ENCODE measurements at places on chromosomes 1 and 21. TPM values are rescaled to one million over a fixed set of nuclear protein-coding genes. Genes with fewer than 3 reads are reported as not detected.
A peak's percentile ranks its signal among the peaks of the same experiment; 100 is the strongest.

DNA sequence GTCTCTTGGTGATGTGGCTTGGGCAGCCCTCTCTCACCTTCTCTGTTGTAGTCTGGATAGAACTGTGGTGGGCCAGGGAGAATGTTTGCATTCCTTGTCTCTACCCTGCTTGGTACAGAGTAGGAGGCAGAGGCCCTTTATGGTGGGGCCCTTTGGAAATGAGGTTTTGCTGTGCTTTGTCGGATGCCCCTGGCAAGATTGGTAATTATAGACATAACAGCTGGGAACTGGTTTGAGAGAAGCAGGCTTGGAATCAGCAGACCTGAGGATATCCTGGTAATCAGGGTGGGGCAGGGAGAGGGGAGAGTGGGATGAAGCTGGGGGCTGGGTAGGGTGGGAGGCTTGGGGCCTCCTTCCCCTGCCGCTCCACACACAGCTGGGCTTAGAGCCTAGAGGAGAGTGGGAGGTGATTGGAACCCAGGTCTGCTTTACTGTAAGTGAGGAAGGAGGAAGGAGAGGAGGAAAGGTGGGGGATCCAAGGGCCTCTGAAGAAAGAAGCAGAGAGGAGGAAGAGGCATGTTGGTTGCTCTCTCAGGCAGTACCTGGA is 5.0 kb downstream of the VANGL2 start:
- peaks cover 2% of the 10 kb centered on the region for H3K4me1 ChIP-seq
- peaks cover 28% of the 10 kb centered on the region for H3K27me3 ChIP-seq
- H3K27ac ChIP-seq: no peak overlapping the region
- no peak overlapping the region for H3K4me3 ChIP-seq
- DNase-seq: no peak

ADCY10 gene
- total RNA-seq: 0.13 TPM

GRCh38 chr1:183021405-183022201 is 1.6 kb upstream of the LAMC1 start:
- H3K27me3 ChIP-seq: peaks cover 60% of the 10 kb centered on the region
- peak overlapping the region; percentile 2 for H3K4me3 ChIP-seq
- DNase-seq: no peak
- no peak overlapping the region for H3K27ac ChIP-seq

CD84 gene
- 23.3 TPM for total RNA-seq

GRCh38 chr1:1021010-1021919 is 1.3 kb downstream of the AGRN start:
- H3K4me3 ChIP-seq: peak overlapping the region; percentile 46
- H3K27me3 ChIP-seq: peaks cover 16% of the 10 kb centered on the region
- DNase-seq: no peak
- H3K27ac ChIP-seq: no peak overlapping the region
- H3K36me3 ChIP-seq: peaks cover 16% of the 10 kb centered on the region
- H3K4me1 ChIP-seq: peaks cover 30% of the 10 kb centered on the region

DNA sequence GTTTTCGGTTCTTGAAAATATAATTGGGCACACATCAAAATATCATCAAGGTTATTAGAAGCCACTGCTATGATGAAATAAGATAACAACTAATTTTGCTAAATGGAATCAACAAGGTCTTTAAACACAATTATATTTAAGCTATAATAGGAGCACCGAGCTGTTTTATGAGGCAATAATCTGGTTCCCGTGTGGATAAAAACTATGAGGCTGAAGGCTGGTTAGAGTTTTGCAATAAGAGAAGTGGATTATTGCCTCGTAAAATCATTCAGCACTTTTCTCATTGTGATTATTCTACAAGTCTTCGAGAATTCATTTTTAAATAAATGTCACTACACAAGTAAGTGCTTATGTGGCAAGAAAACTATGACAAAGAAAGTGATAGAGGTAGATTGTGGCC is 975.7 kb upstream of the ADGRL2 start:
- H3K27ac ChIP-seq: no peak overlapping the region
- no peak overlapping the region for H3K4me3 ChIP-seq
- no peaks in the 10 kb centered on the region for H3K36me3 ChIP-seq
- no peaks in the 10 kb centered on the region for H3K4me1 ChIP-seq

ATAD3C gene
- 1.4 TPM for total RNA-seq

ZNF648 gene
- total RNA-seq: not detected

DNA sequence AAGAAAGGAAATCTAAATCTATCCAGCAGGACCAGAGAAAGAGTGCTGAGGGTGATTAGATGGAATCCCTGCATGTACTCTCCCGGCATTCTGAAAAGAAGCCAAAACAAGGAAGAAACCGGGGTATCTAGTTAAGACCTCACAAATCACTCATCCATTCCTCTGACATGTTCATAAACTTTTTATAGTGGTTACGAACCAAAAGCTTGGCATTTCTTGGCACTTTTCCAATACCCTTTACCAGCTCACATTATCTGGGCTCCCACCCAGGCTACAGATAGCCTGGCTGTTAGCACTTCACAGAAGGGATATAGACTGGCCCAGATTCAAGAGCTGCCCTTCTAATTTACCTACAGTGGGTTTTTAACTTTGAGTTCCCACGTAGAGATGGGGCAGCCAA is 1.8 kb upstream of the C1orf74 start:
- DNase-seq: no peak
- H3K27me3 ChIP-seq: no peaks in the 10 kb centered on the region
- H3K4me1 ChIP-seq: peaks cover 64% of the 10 kb centered on the region
- H3K4me3 ChIP-seq: no peak overlapping the region

GRCh38 chr1:77057994-77058585 is 161.1 kb downstream of the PIGK start:
- no peaks in the 10 kb centered on the region for H3K4me1 ChIP-seq
- no peak overlapping the region for H3K4me3 ChIP-seq
- no peak for DNase-seq
- H3K27ac ChIP-seq: no peak overlapping the region
- H3K27me3 ChIP-seq: peaks cover 3% of the 10 kb centered on the region
- no peaks in the 10 kb centered on the region for H3K36me3 ChIP-seq

SLC44A3 gene
- total RNA-seq: 0.25 TPM

DNA sequence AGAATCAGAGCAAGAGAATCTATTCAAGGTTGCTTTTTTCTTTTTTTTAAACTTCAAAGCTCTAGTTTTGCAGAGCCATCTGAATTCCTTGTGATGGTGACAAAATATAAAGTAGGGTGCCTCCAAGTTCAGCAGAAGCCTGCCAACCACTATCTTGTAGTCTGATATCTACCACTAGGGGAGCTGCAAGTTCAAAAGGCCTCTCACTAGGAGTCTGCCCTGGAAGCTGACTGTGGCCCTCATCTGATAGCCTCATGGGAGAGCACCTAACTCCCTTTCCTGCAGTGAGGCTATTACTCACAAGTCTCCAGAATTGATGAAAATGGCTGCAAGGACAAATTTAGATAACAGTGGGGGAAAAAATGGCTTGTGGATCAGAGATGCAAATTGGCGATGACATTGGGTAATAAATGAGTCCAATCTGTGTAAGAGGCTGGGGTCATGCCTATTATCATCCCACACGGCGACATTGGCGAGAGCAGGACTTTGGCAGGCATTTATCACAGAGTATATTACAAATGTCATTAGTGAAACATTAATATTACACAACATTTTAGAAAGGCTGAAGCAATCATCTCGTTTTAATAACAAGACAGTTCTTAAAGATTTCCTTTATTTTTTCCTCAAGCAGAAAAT is 10.7 kb upstream of the ZP4 start:
- no peaks in the 10 kb centered on the region for H3K4me1 ChIP-seq
- H3K36me3 ChIP-seq: no peaks in the 10 kb centered on the region
- no peak for DNase-seq
- no peaks in the 10 kb centered on the region for H3K27me3 ChIP-seq
- H3K27ac ChIP-seq: no peak overlapping the region
- H3K4me3 ChIP-seq: no peak overlapping the region

DNA sequence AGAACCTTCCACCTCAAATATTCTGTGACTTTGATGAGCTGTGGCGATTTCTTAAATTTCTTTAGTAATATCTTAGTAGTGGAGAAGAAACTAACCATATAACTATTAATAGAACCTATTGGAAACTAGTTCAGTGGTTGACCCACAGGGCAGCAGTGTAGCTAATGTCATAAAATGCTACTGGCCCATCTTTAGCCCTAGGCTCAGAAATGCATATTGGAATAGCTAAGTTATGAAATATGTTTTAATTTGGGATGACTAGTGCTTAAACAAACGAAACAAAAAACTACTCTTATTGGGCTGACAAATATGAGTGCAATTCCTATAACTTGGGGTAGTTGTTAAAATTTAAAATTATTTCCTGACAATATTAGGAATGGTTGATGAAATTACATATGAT is 20.2 kb downstream of the MACO1 start:
- no peak overlapping the region for H3K4me3 ChIP-seq
- H3K27ac ChIP-seq: no peak overlapping the region
- H3K27me3 ChIP-seq: no peaks in the 10 kb centered on the region
- DNase-seq: no peak
- H3K4me1 ChIP-seq: peaks cover 14% of the 10 kb centered on the region

- peaks cover 21% of the 10 kb centered on the region for H3K4me1 ChIP-seq
- peak overlapping the region; percentile 40 for H3K27ac ChIP-seq
- peaks cover 3% of the 10 kb centered on the region for H3K36me3 ChIP-seq
- no peak overlapping the region for H3K4me3 ChIP-seq
Measured at GRCh38 chr1:110235834-110236682, 25.9 kb downstream of the KCNC4 start.

DNA sequence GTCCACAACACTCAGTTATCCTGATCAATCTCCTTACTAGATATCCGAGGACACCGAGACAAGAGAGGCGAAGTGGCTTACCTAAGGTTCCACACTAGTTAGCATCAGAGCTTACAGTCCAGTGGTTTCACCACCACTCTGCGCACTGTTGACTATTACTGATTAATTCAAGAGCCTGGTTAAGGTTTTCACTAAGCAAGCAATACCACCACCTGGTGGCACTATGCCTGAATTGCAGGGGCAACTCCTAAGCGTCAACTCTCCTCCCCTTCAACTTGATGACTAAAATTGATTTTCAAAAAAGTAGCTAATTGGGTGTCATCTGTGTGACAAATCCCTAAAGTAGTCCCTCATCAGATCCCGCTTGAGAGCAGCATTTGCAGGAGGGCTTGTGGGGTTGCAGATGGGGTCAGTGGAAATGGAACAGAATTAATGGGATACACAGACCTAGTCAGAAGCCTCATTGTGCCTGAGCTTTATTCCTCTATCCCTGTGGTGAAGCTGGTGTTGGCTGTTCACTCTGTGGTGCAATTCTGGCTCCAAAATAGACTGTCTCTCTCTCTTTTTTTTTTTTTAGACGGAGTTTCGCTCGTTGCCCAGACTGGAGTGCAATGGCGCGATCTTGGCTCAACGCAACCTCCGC is 9.1 kb downstream of the TTC22 start:
- H3K27me3 ChIP-seq: no peaks in the 10 kb centered on the region
- peak; percentile 52 for DNase-seq
- peaks cover 34% of the 10 kb centered on the region for H3K4me1 ChIP-seq
- peaks cover 54% of the 10 kb centered on the region for H3K36me3 ChIP-seq

DNA sequence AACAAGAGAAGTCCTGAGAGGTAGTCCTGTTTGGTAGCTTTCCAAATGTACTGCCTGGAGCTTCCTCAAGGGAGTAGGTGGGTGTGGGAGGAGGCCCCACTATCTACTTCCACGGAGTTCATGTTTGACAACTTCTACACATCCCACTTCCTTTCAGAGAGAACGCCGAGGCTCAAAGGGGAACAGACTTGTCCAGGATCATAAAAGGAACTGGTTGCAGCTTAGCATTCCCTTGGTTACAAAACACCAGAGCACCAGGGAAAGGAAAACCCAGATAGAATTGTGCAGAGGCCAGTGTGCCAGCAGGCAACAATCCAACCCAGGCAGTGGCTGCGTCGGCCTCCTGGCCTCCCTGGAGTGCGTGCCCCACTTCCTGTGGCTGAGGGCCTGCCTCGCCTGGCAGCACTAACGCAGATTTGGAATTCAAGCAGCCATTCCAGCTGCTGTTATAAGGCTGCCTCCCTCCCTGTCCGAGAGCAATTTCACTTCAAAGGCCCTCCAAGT is 4.2 kb upstream of the RAP1GAP start:
- peaks cover 5% of the 10 kb centered on the region for H3K4me1 ChIP-seq
- no peak overlapping the region for H3K27ac ChIP-seq
- H3K36me3 ChIP-seq: peaks cover 5% of the 10 kb centered on the region
- no peak overlapping the region for H3K4me3 ChIP-seq

PACC1 gene
- total RNA-seq: 12.1 TPM

DNA sequence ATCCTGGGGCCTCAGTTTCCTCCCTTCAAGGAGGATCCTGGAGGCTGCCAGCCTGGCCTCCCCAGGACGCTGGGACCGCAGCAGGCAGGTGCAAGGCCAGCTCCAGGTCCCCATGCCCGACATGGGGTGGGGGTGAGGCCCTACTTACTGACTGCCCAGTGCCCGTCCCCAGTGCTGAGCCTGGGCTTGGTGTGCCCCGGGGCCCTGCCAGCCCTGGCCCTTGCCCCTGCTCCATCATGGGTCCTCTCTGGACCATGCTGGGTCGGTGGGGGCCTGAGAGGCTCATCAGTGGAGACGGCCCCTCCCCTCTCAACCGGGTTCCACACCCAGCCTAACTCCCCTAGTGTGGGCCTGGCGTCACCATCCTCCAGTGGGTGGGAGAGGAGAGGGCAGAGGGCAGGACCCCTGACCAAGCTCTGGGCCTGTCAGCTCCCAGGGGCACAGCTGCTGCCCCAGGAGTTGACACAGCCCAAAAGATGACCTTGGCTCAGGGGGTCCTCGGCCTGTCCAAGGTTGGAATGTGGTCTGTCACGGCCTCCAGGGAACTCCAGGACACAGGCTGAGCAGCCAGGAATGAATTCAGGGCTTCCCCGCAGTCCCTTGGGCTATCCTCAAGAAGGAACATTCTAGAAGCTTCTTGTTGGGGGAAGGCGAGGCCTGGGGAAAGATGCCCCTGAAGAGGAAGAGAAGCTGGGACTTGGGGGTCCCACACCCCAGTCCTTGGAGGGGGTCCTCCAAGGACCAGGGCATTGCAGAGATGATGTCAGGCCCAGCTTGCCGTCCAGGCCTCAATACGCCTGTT is 17.6 kb upstream of the ARF1 start:
- DNase-seq: no peak
- no peaks in the 10 kb centered on the region for H3K36me3 ChIP-seq
- no peak overlapping the region for H3K27ac ChIP-seq
- no peak overlapping the region for H3K4me3 ChIP-seq
- peaks cover 14% of the 10 kb centered on the region for H3K27me3 ChIP-seq

DNA sequence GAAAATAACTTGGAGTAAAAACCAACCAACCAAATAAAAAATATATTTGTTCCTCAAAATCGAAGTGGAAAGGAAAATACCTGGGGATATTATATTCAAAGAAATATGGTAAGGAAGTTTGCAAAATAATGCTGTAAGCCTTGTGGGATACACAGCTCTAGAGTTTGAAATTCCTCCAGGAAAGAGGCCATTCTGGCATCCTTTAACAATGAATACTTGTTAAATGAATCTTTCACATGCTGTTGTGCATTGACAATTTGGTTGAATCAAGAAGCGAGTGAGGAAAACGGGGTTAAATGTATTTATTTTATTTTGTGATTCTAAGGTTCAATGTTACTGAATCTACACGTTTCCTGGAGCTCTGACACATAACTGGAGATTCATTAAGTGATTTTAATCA is 30.5 kb upstream of the NTNG1 start:
- H3K27ac ChIP-seq: no peak overlapping the region
- H3K4me3 ChIP-seq: no peak overlapping the region
- no peaks in the 10 kb centered on the region for H3K4me1 ChIP-seq
- H3K27me3 ChIP-seq: no peaks in the 10 kb centered on the region
- DNase-seq: no peak

- peaks cover 67% of the 10 kb centered on the region for H3K4me1 ChIP-seq
- H3K4me3 ChIP-seq: no peak overlapping the region
- peaks cover 7% of the 10 kb centered on the region for H3K36me3 ChIP-seq
- peak overlapping the region; percentile 4 for H3K27ac ChIP-seq
- no peak for DNase-seq
- H3K27me3 ChIP-seq: no peaks in the 10 kb centered on the region
Measured at GRCh38 chr21:37458669-37459276, 92.2 kb downstream of the DYRK1A start.

Measured in activated CD4-positive, alpha-beta memory T cell treated with anti-CD3 and anti-CD28 coated beads, Interleukin-2, amount 10 ng/mL, durations not matched to agents 7 days and 5 days (primary cell).